Left ventricle myocardium superior (tissue), 1 donor: ENCODE measurements at places on chromosomes 6 and 20. TPM values are rescaled to one million over a fixed set of nuclear protein-coding genes. Genes with fewer than 3 reads are reported as not detected.

DNA sequence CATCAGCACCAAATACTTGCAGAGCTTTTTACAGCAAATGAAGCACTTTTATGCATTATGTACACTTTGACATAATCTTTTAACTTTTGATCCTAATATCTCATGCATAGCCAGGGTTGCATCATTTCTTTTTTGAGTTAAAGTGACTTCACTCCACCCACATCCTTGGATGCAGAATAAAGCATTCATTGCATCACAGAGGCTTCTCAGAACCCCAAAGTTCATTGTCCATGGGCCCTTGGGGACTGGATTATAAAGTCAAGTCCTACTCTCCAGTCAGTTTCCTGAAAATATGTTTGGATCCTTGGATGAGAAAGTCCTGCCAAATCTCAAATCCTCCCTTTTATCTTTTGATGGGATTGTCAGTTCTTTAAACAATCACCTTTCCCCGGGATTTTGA lies 10.6 kb upstream of the EFHC1 start:
- no peak for DNase-seq

DNA sequence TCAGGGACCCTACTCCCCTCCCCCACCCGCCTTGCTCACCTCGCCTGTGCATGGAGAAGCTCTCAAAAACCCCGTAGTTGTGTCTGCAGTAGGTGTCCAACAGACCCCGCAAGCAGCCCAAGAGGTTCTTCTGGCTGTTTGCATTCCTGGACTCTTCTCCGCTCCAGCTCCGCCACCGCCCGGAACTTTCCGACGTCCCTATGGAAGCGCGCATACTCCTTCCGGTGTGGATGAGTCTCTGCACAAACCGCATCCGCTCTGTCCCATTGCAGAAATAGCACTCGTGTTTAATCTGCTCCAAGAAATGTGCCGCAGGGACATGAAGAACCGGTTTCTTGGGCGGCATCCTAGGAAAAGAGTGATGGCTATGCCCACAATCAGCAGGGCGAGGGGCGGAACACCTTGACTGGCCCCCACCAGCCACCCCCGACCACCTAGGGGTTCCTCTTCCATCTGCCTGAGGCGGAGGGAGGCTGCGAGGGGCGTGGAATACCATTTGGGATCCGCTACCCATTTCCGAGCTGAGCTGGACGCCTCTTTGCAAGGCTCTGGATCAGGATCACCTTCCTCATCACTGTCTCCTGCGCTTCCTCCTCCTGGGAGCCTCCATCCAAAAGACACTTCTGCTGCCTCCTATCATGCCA lies 20.2 kb downstream of the HLA-DRA start:
- DNase-seq, result no peak

DNA sequence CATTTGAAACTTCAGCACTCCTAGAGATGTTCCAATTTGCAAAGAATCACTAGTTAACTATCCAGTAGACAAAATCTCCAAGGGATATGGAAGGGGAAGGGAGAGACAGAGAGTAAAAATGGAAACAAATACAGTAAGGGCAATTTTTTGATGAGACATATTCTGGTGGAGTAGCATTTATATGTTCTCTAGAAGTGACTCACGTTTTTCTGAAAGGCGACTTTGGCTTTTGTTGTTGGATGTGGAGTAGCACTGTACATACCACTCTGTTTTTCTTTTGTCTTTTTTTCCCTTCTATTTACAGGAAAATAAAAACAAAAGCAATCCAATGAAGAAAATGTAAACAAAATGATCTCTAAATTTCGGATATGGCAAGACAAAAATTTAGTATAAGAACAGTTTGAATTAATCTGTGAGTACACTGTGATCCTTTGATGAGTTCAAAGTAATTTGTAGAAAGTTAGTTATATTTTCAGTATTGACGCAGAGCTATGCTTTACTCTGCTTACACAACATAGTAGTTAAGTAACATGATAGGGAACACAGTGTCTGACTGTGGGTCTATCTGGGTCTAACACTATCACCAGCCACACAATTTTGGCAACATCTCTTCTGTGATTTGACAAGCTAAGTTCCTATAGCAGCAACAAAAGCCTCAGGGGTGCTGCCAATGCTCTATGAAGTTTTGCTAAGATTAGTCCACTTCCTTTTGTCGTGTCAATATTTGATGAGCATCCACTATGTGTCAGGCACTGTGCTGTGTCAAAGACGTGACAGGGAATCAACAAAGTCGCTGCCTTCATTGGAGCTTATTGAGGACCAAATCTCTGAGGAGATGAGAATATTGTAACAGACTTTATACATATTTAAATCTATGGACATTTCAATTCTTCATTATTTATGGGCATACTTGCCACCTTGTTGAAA lies 27.3 kb upstream of the TAGAP start:
- DNase-seq, result no peak

GRCh38 chr20:57350081-57350710 lies 859 bp upstream of the RAE1 start:
- DNase-seq, result no peak

GRCh38 chr20:38779247-38780097 lies 26.0 kb upstream of the PPP1R16B start:
- no peak for DNase-seq

Gene CSNK2A1
- 116 TPM for total RNA-seq

Gene CYP24A1
- not detected for total RNA-seq

Gene GRM1
- 1.3 TPM for total RNA-seq

Gene CTCFL
- not detected for total RNA-seq
